ENCODE measurements at places on chromosomes 13 and 19.
A peak's percentile ranks its signal among the peaks of the same experiment; 100 is the strongest.

- DNase-seq = no peak
These were observed 28.1 kb downstream of the KEAP1 start for GRCh38 chr19:10474962-10475451.

GRCh38 chr13:51330791-51331190 lies 8.7 kb upstream of the SERPINE3 start:
- no peak for DNase-seq

- peak; percentile 86 for DNase-seq
These were observed 86.2 kb upstream of the FRY start for GRCh38 chr13:31945202-31945961.

DNA sequence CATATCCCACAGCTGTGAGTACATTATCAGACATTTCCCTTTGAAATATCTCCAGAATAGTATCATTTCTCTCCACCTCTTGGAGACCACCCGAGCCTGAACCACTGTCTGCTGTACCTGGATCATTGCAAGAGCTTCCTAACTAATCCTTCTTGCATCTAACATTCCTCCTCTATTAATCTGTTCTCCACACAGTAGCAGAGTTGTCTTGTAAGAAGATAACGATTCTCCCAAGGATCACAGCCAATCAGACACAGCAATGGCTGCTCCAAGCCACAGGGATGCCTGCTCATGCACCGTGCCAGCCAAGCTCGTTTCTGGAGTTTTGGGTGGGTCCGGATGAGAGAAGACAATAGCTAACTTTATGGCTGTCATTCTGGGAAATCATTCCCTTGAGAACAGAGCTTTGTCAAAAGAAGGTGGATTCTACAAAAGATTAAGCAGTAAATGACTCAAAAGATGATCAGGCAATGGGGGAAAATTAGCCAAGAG lies 14.5 kb upstream of the LAIR1 start:
- no peak for DNase-seq

- no peak for DNase-seq
These were observed 545.3 kb upstream of the PCDH20 start for GRCh38 chr13:61960981-61961380.

GRCh38 chr13:74485757-74486156 lies 351.6 kb upstream of the KLF12 start:
- DNase-seq = no peak

DNA sequence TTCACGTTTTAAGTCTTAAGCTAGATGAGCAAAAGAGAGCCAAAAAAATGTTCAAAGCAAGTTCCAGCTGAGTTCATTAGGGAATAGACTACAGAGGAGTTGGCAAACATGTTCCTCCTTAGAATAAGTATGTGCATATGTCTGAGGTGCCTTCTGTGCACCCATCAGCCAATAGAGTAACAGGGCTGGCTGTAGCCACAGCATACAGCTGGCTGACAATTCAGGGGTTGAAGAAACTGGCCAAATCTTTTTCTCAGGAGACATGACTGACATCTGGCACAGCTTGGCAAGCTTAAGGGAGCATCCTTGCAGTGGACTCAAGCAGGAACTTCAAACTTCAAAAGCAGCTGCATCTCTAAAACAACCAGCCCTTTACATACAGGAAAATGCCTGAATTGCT lies 414.8 kb upstream of the PCDH20 start:
- peak; percentile 18 for DNase-seq

DNA sequence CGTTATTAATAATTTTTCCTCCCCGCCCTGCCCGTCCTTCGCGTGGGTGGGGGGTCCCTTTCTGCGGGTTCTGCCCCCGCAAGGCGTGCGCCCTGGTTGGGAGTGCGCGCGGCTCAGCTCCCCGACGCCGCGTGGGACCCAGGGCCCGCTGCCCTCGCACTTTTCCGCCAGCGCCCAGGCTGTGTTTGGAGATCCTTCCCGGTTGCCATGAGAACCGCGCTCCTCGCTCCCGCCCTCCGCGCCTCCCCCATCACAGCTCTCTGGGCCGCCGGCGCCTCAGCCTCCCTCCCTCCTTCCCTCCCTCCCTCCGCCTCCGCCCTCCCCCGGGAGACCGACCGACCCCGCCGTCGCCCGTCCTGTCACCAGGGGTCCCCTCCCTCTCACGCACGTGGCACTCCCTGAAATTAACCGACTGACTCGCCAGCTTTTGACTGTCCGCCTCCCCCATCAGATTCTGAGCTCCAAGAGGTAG lies 2.4 kb upstream of the SSBP4 start:
- DNase-seq = peak; percentile 48

DNA sequence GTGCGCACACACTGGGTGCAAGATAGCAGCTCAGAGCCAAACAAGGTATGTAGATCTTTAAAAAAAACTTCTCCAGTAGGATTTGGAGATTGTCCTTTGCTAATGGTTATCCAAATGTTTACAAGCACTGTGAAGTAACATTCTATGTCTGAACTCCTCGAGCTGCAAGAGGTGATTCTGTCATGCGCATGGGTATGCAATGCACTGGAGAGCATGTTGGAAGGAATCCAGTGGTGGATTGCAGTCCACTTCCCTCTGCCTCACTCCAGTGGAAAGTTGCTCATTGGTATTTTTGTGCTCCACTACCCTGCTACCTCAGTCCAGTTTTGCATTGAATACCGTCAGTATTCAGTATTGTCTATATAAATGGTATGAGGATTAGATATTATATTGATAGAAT lies 132.1 kb downstream of the ATP8A2 start:
- no peak for DNase-seq

- no peak for DNase-seq
These were observed 41.9 kb downstream of the EPSTI1 start for GRCh38 chr13:42950181-42950580.

DNA sequence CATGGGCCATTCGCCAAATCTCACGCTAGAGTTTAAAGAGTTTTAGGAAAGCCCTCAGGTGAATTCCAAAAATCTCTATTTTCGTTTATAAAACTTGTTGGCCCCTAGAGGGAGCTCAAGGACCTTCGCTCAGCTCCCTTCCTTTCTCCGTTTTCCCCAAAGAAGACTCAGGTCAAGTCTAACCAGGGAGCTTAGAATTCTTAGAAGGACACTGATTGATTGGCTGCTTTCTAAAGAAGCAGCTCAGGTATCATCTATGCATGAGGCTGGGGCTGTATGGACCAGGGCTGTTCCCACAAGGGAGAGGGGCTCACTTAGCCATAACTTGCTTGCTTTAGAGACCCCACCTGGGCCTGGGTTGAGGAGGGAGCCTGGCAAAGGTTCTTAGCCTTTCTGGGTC lies 20.5 kb downstream of the DZIP1 start:
- DNase-seq = no peak

- DNase-seq = no peak
These were observed 63.9 kb downstream of the DLEU7 start for GRCh38 chr13:50779443-50780200.

- no peak for DNase-seq
These were observed 431 bp downstream of the FUT3 start for GRCh38 chr19:5850743-5851293.

GRCh38 chr19:2811735-2812413 lies 7.8 kb upstream of the ZNF554 start:
- DNase-seq = no peak

GRCh38 chr13:81133066-81133465 lies 792.1 kb upstream of the SPRY2 start:
- DNase-seq = no peak

- no peak for DNase-seq
These were observed 27.9 kb upstream of the DLEU7 start for GRCh38 chr13:50871405-50871804.

DNA sequence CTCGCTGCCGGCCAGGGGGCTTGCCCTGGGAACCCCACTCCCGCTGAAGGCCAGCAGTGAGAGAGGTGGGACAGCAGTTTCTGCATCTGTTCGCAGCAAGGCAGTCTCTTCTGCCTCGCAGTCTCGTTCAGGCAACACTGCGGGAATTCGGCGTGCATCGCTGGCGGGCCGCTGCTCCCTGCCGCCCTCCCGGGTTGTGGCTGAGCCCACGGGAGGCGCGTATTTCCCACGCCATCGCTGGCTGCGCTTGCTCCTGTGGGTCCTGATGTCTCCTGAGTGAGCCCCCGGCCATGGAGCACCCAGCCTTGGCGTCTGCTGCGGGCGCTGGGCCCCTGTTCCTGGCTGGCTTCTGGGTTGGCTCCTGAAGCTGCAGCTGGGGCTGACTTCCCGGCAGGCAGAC lies 227.9 kb downstream of the TEX29 start:
- no peak for DNase-seq

DNA sequence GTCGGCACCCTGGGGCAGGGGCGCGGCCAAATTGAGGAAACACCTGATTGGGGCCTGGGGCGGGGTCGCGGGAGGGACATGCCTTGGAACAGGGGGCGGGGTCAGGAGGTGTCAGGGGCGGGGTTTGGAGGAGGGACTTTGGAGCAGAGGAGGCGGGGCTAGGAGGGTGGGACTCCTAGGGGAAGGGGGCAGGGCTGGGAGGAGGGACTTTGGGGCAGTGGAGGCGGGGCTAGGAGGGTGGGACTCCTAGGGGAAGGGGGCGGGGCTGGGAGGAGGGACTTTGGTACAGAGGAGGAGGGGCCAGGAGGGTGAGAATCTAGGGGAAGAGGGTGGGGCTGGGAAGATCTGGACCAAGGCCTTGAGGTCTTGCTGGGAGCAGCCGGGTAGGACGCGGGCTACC lies 21.9 kb downstream of the GRIN2D start:
- no peak for DNase-seq

GRCh38 chr13:81184556-81185265 lies 843.8 kb upstream of the SPRY2 start:
- DNase-seq = no peak

DNA sequence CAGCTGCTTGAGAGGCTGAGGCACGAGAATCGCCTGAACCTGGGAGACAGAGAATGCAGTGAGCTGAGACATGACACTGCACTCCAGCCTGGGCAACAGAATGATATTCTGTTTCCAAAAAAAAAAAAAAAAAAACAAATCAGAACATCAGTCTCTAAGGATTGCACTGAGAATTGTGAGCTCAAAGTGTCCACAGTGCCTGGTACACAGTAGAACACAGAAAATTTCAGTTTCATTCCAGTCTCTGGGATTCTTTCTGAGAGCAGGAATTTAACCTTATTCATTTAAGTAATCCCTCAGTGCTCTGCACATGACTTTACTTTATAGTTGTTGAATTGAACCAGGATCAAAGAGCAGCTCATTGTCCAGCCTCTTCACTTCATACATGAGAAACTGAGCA lies 25.9 kb upstream of the GATAD2A start:
- no peak for DNase-seq

GRCh38 chr13:43964698-43965458 lies 85.2 kb downstream of the LACC1 start:
- no peak for DNase-seq

GRCh38 chr19:41928221-41928683 lies at the start of gene ERFL:
Gene ERFL (minus strand): TSS chr19:41928449. CDS start chr19:41912919, 15,530 bp downstream.
- no peak for DNase-seq

DNA sequence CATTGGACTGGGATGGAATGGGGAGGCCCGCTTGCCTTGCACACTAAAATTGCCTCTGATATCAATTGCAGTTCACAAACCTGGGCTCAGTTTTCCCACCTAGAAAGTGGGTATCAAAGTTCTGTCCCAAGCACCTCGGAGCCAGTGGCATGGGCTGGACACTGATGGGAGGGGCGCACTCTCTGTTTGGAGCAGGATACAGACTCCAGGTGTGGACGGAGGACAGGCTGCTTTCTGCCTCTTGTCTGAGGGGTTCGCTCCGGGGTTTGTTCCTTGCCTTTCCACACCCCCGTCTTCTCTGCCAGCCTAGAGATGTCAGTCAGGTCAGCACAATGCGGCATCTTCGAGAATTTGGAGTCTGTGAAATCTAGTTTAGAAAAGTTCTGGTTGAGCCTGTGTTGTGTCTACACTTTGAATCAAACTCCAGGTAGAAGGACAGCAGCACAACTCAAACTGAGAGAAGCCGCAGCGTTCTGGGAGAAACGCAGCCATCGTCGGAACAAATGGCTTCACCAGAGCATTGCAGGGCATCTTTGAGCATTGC lies 141.9 kb downstream of the TEX29 start:
- DNase-seq = no peak

- peak; percentile 39 for DNase-seq
These were observed at the start of gene SELENOW for GRCh38 chr19:47778049-47778953. Gene SELENOW (plus strand): TSS chr19:47778703. CDS start chr19:47778786, 83 bp downstream.

- DNase-seq = no peak
These were observed 12.2 kb downstream of the SUGP2 start for GRCh38 chr19:19021115-19021514.

- no peak for DNase-seq
These were observed 108.0 kb downstream of the KCTD15 start for GRCh38 chr19:33904681-33905080.

GRCh38 chr13:22569811-22570210 lies 611.0 kb upstream of the SGCG start:
- no peak for DNase-seq

DNA sequence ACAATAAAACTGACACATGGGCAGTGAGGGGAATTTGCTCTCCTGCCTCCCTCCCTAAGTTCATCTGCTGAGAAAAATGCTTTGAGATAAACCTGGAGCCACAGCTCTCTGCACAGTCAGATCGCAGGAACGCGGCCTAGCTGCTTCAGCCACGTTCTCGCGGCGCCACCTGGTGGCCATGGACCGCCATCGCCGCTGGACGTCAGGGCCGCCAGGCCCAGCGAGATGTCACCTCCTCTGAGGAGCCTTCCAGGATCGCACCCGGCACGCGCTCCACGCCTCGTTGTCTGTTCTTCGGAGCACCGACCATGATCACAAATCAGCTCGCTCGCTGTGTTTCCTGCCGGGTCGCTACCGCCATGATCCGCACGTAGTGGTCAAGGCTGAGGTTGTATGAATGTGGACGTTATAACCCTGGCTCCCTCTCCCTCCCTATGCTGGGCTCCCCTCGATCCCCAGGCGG lies 20.6 kb upstream of the USP29 start:
- no peak for DNase-seq

DNA sequence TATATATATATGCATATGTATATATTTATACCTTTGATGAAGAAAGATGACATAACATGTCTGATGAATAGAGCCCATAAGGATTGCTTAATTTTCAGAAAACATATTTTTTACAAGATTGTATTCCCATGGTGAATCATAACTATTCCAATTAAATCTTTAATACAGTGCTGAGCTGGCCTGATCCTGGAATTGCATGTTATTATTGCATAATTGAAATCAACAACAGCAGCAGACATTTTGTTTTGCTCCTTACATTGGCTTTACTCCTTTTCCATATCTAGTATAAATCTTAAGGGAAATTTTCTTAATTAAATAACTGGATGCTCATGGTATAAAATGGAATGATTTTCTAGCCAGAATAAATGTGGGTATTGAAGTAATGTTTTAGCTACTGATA lies 22.0 kb downstream of the POSTN start:
- DNase-seq = no peak

Measured in DMS 273 treated with DMSO at 0.1 percent for 48 hours (cell line).